Fibroblast of skin of scalp (primary cell): ENCODE measurements at places on chromosomes 1 and 21.

DNA sequence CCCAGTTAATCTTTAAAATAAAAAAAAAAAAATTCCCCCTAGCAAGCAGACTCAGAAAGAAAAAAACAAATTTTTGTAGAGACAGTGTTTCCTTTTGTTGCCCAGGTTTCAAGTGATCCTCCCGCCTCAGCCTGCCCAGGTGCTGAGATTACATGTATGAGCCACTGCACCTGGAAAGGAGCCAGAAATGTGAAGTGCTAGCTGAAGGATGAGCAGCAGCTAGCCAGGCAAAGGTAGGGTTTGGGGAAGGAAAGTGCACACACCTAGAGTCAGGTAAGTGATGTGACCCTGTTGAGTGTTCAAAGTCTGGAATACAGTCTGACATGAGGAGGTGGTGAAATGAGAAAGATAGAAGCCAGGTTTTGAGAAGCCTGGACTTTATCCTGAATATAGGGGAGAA lies 1.7 kb downstream of the AKR1A1 start:
- no peak for DNase-seq

GRCh38 chr1:41589395-41589794 lies 104.9 kb upstream of the EDN2 start:
- no peak for DNase-seq

- no peak for DNase-seq
Measured at GRCh38 chr1:44571712-44572571, 102.3 kb downstream of the TMEM53 start.

GRCh38 chr1:68181165-68181556 lies 51.2 kb downstream of the WLS start:
- DNase-seq, result no peak

DNA sequence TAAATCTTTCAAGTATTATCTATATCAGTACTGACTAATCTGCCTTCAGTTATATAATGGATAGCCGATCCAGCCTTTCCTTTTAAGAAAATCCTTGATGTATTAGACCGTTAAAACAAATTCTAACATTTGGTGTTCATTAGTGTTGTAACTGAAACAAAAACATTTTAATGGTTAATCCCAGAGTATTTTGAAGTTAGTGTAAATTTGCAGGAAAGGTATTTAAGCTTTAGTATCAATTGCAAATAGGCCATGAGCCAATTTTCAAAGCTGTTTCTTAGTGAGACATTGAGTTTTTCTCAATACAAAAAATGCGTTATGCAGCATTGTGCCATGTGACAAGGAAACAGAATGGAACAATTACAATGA lies 29.6 kb downstream of the DISP1 start:
- DNase-seq, result peak; percentile 5

DNA sequence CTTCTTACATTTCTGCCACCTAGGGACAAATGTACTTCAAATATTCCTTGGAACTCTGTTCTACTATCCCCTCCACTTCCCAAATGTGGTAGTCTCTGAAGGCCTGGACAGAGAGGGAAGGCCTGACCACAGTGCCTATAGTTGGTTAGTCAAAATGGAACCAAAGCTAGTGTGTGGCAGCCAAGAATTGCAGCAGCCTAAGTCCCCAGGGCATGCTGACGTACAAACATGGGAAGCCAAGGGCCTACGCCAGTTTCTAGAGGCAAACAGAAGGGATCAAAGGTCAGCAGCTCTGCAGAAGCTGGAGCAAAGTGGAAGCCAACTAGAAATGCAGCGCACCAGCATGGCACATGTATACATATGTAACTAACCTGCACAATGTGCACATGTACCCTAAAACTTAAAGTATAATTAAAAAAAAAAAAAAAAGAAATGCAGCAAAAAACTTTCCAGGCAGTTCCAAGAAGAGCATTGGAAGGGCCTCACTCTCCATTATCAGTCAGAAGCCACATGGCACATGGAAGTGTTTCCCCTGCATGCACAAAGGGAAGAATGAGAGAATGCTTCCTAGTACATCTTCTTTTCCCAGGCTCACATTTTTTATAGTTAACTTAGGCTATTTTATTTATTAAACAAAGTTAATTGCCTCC lies 39.4 kb upstream of the GADD45A start:
- no peak for DNase-seq

GRCh38 chr1:50971748-50972305 lies 1.8 kb downstream of the CDKN2C start:
- no peak for DNase-seq

DNA sequence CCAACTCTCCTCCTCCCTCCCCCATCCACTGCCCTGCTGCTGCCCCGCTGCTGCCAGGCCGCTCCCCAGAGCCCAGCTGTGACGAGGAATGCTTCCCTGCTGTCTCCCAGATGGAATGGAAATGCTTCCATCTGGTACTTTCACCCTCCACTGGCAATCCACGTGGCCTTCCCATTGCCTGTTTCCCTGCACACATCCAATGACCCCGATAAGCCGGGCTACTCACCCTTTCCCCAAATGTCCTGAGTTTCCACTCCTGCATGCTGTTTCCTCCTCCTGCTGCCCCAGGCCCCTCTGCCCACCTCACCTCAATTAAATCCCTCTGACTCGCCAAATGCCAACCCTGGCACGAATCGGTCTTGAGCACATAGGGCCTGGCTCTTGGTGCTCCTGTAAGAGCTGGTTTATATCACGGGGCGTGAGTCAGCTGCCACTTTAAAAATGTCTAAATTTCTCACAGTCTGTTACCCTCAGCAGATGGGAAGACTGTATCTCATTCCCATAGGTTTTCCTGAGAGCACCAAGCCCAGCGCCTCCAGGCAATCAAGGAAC lies 36.4 kb downstream of the MRAP start:
- DNase-seq, result peak; percentile 60
